SIG-M5 (cell line): ENCODE measurements at places on chromosomes 5 and 9.

DNA sequence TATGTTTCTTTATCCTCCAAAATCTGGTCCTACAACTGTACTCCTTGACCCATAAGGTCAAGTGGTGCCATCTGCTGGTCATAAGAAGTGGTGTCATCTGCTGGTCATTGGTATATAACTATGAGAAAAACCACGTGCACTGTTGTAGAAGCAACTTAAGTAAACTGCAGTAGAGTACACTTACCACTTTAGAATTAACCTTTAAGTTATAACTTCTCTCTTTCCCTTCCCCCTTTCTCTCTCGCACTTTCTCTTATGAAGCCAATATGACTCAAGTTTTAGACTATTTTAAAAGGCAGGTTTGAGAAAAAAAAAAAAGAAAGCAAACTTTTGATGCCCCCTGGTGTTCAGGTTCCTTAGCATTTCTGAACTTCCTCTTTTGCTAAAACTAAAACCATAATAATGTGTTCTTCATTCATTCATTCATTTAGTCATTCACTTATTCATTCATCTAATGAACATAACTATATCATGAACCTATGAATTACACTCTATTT is 12.8 kb upstream of the MTAP start:
- DNase-seq = peak; percentile 44

- DNase-seq = no peak
These were observed 249.3 kb downstream of the GAS1 start for GRCh38 chr9:86697999-86698398.

DNA sequence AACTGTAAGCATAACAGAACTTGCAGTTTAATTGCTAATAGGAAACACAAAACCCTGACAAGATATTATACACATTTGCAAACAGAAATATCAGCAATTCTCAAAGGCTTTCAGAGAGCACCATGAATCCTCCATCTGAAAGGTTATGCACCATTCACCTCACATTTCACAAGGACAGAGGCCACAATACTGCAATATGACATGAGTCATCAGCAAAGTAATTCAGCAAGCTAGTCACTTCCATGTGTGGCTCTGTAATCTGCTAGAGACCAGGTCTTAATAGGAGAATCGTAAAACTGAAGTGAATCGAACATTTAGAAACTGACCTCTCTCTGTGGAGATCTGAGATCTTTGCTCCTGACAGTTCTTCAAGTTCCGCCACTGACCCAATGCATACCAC is 28.3 kb downstream of the IARS1 start:
- DNase-seq = no peak

- no peak for DNase-seq
These were observed 238.3 kb downstream of the MEF2C start for GRCh38 chr5:88644676-88645075.

DNA sequence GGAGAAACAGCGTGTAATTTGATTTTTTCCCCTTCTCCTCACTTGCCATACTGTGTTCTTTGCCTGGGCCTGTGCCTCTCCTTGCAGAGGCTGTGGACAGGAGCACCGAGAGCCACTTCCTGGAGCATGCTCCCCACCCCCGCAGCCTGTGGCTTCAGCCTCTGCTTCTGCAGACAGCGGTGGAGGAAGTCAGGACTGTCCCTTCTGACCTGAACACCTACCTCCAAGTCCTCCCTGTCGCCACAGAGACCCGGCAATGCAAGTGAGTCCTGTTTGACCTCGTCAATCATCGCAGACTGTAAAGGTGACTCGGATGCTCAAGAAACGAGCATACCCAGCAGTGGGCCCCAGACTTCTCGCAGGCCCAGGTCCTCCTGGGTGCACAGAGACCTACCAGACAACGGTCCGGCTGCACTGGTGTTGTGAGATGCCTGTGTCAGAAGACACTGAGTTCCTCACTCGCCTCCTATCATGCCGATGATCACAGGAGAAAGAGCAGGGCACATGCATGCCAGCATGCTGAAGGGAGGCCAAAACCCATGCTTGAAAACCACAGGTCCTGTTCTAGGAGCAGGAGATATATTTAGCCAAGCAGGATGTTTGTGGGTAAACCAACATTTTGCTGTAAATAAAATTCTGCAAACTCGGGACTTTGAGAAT is 198.8 kb downstream of the AUH start:
- DNase-seq = no peak
